Adrenal gland (tissue), 19 donors: ENCODE measurements at places on chromosomes 11 and 22. TPM values are rescaled to one million over a fixed set of nuclear protein-coding genes. Genes with fewer than 3 reads are reported as not detected.

GRCh38 chr11:33325451-33325850 lies 68.3 kb downstream of the HIPK3 start:
- no peak for DNase-seq

- no peak for DNase-seq
These were observed 64.9 kb downstream of the SPECC1L start for GRCh38 chr22:24335496-24335895.

Gene POLDIP3
- polyA plus RNA-seq, result 18.7 TPM

Gene TEX12
- polyA plus RNA-seq, result 0.07 TPM

Gene PIWIL4
- 2.9 TPM for polyA plus RNA-seq

Gene BUD13
- polyA plus RNA-seq, result 11.1 TPM
